ENCODE measurements at places on chromosomes 1 and 21.

GRCh38 chr1:88169939-88170338, 514.1 kb upstream of the PKN2 start:
- no peak for DNase-seq

DNA sequence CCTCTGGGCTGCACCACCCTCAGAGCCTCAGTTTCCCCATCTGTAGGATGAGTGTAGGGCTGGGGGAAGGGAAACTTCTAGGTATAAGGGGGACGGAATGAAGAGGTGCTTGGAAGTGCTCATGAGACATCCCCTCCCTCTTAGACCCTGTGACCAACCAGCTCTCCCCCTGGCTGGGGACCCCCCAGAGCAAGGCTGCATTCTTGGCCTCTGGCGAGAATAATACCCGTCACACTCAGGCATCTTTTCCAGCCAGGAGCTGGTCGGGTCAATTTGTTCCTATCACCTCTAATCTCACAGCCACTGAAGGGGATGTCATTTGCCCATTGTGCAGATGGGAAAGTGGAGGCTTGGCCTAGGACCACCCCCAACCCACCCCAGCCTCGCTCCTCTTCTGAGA, 443.0 kb downstream of the PTPRU start:
- DNase-seq = no peak

- DNase-seq = no peak
Observed at GRCh38 chr1:203402629-203403337, 51.9 kb upstream of the FMOD start.

- no peak for DNase-seq
Observed at GRCh38 chr1:170680428-170680827, 16.5 kb downstream of the PRRX1 start.

DNA sequence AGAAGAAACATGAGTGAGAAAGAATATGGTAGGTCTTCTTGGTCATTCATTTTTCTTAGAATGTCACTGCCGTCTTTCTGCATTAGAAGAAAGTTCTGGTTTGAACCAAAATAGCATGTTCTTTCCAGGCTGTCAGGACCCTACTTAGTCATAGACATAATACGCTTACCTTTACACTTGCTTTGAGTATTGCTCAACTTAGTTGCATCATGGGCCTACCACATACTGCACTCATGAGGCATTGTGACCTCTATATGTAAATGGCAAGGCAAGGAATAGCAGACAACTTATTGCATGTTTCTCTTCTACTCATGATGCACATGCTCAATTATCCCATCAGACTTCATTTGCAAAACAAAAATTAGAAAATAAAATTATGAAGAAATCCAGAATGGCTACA, 415.0 kb downstream of the HLX start:
- no peak for DNase-seq

DNA sequence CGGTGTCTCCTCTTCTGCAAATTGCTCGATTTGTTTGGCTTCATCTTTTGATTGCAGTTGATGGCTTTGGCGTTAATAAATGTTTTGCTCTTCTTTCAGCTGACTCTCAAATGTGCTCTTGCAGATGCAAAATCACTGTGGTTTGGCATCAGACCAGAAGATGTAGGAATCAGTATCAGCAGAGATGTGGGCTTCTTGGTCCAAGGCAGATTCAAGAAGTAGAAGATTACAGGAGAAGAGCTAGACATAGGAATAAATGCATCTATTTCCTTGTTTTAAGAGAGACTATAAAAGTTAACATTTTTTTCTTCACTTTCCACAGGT, 59.8 kb upstream of the BACH1 start:
- DNase-seq = no peak

GRCh38 chr1:50735443-50735842, 224.6 kb downstream of the FAF1 start:
- DNase-seq = no peak

DNA sequence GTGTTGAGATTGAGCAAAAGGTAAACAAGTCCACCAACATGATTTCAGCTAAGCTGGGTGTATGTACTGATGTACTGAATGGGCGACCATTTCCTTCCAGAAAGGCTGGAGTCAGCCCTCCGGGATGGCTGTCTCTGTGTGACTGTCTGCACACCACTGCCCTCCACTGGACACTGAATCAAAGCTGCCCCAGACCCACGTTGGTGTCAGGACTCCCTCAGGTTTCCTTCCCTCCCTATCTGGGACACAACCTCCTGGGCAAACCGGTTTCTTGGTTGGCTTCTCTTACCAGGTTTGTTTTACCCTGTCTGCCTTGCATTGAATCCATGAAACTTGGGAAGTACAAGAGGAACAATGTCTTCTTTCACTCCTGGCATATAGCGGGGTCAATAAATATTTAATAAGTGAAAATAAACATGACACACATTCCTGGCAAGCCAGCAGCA, 5.3 kb upstream of the SRP9 start:
- no peak for DNase-seq

DNA sequence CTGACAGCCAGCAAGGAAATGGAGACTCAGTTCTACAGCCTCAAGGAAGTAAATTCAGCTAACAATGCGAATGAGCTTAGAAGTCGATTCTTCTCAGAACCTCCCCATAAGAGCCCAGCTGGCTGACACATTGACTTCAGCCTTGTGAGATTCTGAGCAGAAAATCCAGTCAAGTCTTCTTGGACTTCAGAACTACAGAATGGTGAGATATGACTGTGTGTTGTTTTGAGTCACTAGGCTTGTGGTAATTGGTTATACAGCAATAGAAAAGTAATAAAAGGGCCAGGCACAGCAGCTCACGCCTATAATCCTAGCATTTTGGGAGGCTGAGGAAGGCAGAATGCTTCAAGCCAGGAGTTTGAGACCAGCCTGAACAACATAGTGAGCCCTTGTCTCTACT, 161.8 kb upstream of the IVNS1ABP start:
- DNase-seq = no peak

DNA sequence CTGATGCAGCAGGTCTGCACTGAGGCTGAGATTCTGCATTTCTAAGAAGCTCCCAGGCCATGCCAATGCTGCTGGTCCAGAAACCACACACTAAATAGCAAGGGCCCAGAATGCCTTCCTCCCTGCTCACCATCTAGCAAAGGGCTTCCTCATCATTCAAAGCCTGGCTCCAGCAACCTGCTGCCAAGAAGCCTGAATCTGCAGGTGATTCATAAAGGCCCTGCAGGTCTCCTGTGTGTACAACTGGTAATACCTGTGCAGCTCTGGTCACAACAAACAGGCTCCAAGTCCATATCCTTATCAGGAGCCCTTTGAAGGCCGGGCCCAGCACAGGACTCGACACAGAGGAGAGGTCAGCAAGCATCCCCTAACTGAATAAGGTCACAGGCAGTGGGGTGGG, 26.7 kb downstream of the GLIS1 start:
- no peak for DNase-seq

DNA sequence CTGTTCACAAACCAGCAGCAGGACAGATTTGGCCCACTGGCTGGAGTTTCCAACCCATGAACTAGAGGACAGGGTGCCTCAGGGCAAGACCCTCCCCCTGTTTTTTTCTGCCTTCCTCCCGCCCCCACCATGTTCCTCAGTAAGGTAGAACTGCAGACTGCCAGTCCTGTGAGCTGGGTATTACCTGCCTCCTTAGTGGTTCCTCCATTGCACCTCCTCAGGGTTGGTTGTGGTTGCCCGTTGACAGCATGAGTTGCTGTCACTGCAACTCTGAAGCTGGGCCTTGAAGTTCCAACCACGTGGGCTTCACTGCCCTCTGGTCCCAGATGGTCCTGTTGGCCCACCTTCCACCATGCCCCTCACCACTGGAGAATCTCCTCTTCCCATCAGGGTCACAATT, 28.8 kb downstream of the TENT5C start:
- no peak for DNase-seq

- no peak for DNase-seq
Observed at GRCh38 chr21:38477226-38477625, 21.1 kb downstream of the ERG start.

- no peak for DNase-seq
Observed at GRCh38 chr1:110522560-110522959, 3.6 kb upstream of the KCNA10 start.

GRCh38 chr21:34979383-34979782, 69.7 kb downstream of the RUNX1 start:
- no peak for DNase-seq

DNA sequence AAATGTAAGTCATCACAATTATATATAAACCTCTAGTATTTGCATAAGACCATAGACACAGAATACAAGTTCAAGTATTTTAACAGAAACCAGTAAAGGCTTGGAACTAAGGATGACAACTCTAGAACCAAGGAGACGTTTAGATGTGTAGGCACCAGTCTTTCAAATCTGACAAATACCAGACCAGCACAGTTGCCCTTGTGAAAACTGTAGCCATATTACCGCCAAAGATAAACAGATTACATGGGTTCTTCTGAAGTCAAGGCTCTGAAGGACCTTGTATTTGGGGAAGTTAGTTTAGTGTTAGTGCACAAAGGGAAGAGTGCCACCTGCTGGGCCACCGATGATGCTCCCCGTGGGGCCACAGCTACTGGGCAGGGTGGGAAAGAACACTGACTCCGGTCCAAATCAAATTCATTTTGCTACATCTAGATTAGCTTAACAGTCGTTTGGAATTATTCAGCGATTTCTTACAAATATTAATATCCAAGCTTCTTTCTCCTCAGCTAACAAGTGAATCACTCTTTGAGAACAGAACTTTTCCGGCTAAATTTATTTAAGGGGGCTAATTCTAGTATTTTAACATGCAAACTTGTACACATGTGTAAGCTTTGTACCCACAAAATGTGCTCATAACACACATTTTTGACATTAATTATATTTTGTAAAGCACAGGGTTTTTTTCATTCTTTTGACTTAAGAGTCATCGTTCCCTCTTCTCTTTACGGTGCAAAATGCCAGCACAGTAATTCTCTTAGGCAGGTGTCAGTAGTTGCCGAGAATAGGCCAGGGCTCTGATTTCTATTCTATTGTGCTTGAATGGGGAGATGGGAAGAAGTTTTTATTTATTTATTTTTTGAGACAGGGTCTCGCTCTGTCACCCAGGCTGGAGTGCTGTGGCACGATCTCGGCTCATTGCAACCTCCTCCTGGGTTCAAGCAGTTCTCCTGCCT, 8.0 kb upstream of the NIBAN1 start:
- DNase-seq = peak; percentile 58

GRCh38 chr1:109914587-109915240, 4.1 kb downstream of the CSF1 start:
- DNase-seq = no peak

DNA sequence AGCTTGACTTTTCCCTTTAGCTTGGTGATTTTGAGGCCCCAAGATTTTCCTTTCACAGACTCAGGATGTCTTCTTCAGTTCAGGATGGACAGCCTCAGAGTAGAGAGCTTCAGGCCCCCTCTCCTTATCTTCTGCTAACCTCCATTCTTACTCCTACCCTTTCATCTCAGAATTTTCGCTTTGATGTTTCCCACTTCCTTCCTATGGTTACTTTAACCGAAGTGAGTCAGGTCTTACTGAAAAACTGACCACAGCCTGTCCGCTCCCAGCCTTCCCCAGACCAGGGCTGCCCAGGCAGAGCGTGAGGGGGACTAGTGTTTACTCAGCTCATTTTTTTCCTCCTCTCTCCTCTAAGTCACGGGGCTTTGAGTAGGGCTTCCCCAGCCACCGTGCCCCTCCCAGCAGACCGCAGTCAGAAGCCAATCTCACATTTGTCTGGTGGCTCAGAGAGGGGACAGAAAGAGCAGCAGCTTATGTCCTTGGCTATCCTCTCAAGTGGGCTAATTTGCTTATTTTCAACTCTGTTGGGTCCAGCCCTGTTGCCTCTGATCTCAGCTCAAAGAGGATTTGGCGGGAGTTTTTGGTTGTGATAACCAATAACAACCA, 4.2 kb upstream of the IL19 start:
- DNase-seq = peak; percentile 32

DNA sequence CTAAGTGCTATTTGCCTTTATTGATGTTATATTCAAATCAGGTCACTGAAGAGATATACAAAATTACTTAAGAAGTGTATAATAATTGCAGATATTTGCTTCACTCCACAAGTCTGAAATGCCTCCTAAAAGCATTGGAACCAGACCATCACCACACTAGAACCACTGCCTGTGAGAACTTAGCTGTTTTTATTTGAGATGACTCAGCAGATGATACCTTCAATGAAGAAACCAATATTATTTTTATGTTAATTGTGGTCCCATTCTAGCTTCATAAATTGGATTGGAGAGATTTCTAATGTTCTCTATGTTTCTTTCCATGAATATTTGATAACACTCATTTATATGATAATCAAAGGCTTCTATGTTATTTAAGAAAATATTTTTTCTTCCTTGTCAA, 740.6 kb downstream of the KCNT2 start:
- DNase-seq = no peak

- no peak for DNase-seq
Observed at GRCh38 chr1:233379869-233380438, 52.4 kb downstream of the MAP3K21 start.

GRCh38 chr1:116853680-116854402, 55.9 kb upstream of the PTGFRN start:
- no peak for DNase-seq

DNA sequence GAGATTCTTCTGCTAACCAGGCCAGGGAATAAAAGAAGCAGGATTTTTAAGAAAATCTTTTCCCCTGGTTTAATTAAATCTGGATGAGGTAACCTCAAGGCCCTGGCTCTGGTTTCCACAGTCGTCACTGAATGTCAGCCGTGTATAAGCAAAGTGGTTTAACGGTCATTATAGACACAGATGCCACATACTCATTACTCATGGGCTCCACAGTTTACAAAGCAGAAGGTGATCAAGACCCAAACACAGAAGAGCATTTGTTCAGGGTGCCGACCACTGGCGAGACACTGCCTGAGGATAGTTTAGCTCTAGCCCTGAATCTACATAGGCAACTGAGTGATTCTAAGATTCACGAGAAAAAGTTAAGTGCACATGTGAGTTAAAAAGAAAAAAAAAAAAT, 27.8 kb upstream of the RAP1GAP start:
- no peak for DNase-seq

DNA sequence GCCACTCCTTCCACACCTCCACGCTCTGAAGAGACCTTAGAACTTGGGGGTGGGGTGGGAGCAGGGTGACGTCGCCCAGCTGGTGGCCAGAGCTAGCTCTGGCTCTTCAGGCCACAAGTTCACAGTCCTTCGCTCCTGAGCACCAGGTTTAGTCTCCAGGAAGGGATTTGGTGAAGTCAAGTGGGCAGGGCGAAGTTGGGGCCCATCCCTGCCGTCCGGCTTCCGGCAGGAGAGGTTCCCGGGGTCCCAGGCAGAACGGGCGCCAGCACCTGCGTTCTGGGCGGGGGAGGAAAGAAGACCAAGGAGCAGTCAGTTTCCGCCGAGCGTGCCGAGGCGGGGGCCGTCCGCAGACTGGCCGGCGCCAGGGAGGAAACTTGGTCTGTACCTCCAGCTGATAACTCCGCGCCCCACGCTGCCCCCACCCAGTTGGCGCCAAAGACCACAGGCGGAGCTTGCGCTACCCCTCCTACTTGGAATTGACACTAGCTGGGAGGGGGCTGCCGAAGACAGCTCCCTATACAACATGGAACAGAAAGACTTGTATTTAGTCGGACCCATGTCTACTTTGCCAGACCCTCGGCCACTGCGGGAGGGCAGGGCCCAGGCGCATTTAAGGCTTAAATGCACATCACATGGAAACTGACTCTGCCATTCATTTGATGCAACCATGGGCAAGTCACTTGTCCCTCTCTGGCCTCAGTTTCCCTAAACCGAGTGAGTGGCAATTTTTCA, 995 bp downstream of the ID3 start:
- no peak for DNase-seq

Data from stimulated activated CD8-positive, alpha-beta memory T cell treated with anti-CD3 and anti-CD28 coated beads, Interleukin-4, amount 100 ng/mL, for 1 hour (primary cell).